ENCODE measurements at places on chromosomes 7 and 10.

DNA sequence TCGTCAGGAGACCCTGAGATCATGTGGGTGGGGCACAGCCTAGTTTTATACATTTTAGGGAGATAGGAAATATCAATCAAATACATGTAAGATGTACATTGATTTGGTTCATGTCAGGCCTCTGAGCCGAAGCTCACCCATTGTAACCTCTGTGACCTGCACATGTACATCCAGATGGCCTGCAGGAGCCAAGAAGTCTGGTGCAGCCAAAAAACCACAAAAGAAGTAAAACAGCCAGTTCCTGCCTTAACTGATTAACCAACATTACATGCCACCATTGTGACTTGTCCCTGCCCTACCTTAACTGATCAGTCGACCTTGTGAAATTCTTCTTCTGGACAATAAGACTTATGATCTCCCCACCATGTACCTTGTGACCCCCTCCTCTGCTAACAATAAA lies 16.0 kb upstream of the LRRC61 start:
- no peak for DNase-seq

DNA sequence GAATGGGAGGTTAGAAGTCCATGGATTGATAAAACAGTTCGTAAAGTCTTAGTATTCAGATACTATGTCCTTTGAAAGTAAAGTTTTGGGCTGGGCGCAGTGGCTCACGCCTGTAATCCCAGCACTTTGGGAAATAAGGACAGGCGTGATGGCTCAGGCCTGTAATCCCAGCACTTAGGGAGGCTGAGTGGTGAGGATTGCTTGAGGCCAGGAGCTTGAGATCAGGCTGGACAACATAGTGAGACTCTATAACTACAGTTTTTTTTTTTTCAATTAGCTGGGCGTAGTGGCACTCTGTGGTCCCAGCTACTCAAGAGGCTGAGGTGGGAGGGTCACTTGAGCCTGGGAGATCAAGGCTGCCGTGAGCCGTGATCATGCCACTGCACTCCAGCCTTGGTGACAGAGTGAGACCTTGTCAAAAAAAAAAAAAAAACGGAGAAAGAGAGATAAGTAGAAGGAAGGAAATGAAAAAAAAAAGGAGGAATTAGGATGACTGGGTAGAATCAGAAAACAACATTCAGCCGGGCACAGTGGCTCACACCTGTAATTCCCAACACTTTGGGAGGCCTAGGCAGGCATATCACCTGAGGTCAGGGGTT lies 25.7 kb upstream of the AGFG2 start:
- no peak for DNase-seq

DNA sequence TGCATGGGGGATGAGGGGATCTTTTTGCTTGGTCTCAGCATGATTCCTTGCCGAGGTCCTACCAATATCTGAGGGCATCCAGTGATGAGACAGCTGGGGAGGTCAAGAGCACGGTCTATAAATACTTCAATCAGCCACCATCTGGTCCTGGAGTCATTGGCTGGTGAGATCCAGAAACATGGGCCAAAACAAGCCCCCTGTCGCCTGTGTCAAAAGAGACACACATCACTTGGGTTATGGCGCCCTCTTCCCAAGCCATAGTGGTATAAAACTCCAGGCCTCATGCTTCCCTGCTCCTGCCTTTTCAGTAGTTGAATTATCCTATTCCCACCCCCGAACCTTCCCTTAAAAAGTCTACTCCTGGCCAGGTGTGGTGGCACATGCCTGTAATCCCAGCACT lies 60.9 kb downstream of the SLC35B4 start:
- no peak for DNase-seq

GRCh38 chr7:24521917-24522623 lies 51.2 kb upstream of the PALS2 start:
- DNase-seq = no peak

GRCh38 chr7:82616059-82616728 lies 172.6 kb upstream of the CACNA2D1 start:
- DNase-seq = no peak

DNA sequence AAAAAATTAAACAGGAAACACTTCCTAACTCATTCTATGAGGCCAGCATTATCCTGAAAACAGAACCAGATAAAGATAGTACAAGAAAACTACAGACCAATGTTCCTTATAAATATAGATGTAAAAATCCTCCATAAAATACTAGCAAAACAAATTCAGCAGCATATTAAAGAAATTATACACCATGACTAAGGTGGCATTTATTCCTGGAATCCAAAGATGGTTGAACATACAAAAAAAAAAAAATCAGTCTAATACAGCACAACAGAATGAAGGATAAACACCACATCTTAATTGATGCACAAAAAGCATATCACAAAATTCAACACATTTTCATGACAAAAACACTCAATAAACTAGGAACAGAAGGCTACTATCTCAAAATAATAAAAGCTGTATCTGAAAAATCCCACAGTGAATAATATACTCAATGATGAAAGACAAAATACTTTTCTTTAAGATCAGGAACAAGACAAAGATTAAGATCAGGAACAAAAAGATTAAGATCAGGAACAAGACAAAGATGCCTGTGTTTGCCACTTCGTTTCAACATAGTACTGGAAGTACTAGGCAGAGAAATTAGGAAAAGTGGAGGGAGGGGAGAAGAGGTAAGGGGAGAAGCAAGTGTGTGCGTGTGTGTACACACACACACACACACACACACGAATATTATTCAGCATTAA lies 95.6 kb downstream of the SNX13 start:
- no peak for DNase-seq

GRCh38 chr10:75066271-75066670 lies 45.2 kb upstream of the SAMD8 start:
- DNase-seq = no peak

- no peak for DNase-seq
Measured at GRCh38 chr7:2493205-2494164, 17.3 kb upstream of the GRIFIN start.

- no peak for DNase-seq
Measured at GRCh38 chr7:111261496-111261895, 170.6 kb downstream of the LRRN3 start.

DNA sequence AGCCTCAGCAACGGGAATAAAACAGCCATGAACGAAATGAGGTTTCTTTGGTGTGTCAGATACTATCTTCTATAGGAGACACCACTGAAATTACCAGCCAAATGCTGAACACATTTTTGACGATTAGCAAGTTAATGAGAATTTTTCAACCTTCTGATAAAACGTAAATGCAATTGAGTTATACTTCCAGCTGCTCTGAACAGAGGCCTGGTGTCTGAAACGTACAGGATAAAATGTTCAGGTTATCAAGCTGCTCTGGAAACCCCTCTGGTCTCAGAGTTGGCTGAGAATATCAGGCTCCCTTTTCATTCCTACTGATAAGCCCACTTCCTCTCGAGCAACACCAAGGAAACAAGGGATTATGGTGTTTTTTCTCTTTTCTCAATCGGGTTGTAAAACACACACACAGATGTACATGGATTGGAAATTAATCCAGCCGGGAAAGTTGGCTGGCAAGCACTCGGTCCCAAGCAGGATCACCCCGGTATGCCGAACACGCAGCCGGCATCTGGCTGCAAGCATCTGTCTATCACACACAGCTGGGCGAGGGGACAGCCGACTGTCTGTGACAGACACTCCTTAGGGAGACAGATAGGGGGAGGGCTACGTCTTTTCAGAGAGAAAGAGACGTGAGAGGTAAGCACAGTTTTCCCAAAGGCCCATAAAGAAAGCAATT lies 171.8 kb downstream of the PRKAG2 start:
- no peak for DNase-seq

DNA sequence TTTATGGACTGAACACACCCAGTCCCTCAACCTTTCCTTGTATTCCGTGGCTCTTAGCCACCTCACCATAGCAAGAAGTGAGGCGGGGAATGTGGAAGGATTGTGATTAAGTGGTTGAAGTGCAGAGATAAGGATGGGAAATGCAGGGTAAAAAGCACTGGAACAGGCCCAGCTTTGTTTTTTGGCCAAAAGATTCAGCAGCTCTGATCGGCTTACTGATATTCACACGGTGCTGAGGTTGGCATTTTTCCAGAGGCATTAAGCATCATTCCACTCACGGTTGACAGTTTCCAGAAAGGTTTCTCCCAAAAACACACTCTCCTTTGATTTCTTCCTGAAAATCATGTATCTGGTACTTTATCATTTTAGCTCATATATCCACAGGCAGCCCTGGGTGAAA lies 544.2 kb downstream of the CNTNAP2 start:
- DNase-seq = no peak

GRCh38 chr7:36079446-36080025 lies 73.5 kb upstream of the EEPD1 start:
- no peak for DNase-seq

GRCh38 chr7:21653623-21654022 lies 110.8 kb downstream of the DNAH11 start:
- no peak for DNase-seq

GRCh38 chr10:11810313-11810766 lies 12.8 kb upstream of the PROSER2 start:
- DNase-seq = no peak

GRCh38 chr7:36605261-36606051 lies 118.8 kb downstream of the AOAH start:
- no peak for DNase-seq

- no peak for DNase-seq
Measured at GRCh38 chr7:44117801-44118429, 5.4 kb downstream of the POLD2 start.

DNA sequence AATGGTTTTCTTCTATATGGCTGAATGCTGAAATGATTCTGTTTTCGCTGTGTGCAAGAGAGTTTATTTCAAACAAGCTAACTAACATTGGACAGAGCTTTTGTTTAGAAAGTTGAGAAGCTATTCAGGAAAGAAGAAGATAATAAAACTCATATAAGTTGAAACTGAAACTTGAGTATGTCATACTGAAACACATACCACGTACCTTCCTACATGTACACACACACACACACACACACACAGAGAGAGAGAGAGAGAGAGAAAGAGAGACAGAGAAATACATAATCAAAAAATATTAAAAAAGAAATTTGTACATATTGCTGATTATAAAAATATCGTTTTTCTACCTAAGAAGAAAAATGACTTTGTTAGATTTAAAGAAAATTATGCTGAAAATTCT lies 561.9 kb upstream of the KCND2 start:
- DNase-seq = no peak

- DNase-seq = peak; percentile 96
Measured at GRCh38 chr7:144127714-144128334, 4.8 kb downstream of the OR2A14 start.

Measured in stimulated activated CD4-positive, alpha-beta T cell treated with anti-CD3 and anti-CD28 coated beads, Interleukin-2, amount 100 ng/mL, for 48 hours (primary cell).